ENCODE measurements at places on chromosomes 2 and 18.

DNA sequence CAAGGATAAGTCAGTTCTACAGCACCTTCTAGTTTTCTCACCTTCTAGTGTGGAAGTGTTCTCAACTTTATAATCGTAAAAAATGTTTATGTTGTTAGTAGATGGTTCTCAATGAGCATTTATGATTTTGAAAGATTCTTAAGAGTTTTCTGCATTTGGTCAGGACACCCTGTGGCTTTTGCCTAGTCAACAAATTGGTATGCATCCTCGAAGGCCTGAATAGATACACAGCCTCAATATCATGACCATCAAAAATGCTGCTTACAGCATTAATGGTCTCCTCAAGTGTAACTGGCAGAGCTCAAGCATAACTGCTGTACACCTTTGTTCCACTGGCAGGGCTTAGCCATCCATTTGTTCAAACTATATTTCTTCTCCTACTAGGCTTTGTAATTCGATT, 96.7 kb downstream of the CRACDL start:
- DNase-seq = no peak

DNA sequence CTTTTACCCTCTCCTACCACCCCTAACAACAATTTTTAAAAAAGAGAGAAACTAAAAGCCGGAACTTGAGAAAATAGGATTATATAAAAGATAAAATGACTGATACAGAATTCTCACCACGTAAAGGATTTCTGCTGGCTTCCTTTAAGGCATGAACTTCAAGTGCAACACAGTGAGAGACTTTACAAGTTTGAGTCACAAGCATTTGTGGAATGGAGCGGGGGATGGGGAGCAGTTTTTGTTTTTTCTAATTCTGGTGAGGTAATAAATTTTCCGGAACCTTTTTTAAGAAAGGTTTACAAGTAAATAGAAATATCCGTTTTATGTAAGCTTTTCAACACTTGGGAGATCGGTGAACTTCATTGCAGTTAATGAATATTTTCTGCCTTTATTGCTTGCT, 1.8 kb upstream of the CDH2 start:
- no peak for DNase-seq

DNA sequence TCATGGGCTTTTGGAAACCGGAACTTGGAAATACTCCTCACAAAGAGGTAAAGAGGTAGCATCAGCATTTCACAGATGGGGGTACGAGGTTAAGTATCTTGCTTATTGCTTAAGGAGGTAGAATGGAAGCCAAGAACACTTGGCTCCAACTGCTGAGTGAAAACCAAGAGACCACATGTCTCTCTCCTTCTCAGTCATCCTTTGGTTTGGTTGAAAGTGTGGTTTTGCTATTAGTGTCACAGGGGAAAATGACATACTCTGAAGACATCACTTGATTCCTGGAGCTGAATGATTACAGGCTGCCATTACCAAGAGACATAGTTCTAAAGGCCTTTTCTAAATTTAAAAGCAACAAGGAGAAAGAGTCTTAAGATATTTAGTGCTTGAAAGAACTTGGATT, 41.5 kb downstream of the ANTXR1 start:
- DNase-seq = no peak

GRCh38 chr18:75529394-75529793, 101.9 kb upstream of the SMIM21 start:
- DNase-seq = no peak

GRCh38 chr2:20424300-20425290, 22.3 kb upstream of the RHOB start:
- DNase-seq = peak; percentile 36

GRCh38 chr2:46841621-46842020, 74.0 kb downstream of the MCFD2 start:
- DNase-seq = no peak

DNA sequence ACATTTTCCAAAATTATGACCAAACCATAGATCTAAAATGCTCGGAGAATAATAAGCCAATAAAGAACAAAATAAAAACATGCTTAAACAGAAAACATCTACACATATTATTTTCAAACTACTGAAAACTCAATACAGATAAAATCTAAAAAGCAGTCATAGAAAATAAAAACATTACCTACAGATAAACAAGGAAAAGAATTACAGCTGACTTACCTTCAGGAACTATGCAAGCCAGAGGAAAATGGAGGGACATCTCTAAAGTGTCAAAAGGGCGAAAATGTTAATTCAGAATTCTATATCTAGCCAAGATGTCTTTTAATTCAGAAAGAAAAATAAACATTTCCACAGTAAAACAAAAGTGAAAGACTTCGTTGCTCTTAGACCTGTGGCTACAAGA, 112.9 kb upstream of the GYPC start:
- DNase-seq = no peak
